ENCODE measurements at places on chromosomes 5 and 9. TPM values are rescaled to one million over a fixed set of nuclear protein-coding genes. Genes with fewer than 3 reads are reported as not detected.

GRCh38 chr9:130021123-130021522, 21.9 kb downstream of the FNBP1 start:
- H3K27ac ChIP-seq, result peak overlapping the region; percentile 99
- no peak overlapping the region for H3K4me3 ChIP-seq
- H3K36me3 ChIP-seq, result no peaks in the 10 kb centered on the region
- H3K4me1 ChIP-seq, result peaks cover 86% of the 10 kb centered on the region

GRCh38 chr9:97321691-97322090, 14.2 kb downstream of the CCDC180 start:
- H3K4me3 ChIP-seq, result no peak overlapping the region
- no peaks in the 10 kb centered on the region for H3K4me1 ChIP-seq
- no peaks in the 10 kb centered on the region for H3K27me3 ChIP-seq

DNA sequence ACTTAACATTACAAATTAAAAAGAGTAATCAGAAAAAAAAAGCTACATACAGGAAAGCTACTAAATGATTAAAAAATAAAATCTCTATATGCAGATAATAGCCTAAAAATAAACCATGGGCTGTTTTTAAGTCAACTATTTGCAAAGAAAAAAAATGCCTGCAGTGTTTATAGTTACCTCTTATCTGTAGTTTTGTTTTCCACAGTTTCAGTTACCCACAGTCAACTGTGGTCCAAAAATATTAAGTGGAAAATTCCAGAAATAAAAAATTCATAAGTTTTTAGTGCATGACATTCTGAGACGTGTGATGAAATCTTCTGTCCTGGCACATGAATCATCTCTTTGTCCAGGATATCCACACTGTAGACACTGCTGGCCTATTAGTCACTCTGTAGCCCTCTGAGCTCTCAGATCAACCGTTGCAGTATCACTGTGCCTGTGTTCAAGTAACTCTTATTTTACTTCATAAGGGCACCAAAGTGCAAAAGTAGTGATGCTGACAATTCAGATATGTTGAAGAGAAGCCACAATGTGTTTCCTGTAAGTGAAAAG, 59.2 kb downstream of the PRELID2 start:
- no peaks in the 10 kb centered on the region for H3K4me1 ChIP-seq
- H3K36me3 ChIP-seq, result no peaks in the 10 kb centered on the region
- no peak for DNase-seq
- H3K27ac ChIP-seq, result no peak overlapping the region
- no peak overlapping the region for H3K4me3 ChIP-seq

EEIG1 gene
- 32.7 TPM for total RNA-seq

- H3K36me3 ChIP-seq, result no peaks in the 10 kb centered on the region
- DNase-seq, result peak; percentile 71
- H3K4me1 ChIP-seq, result no peaks in the 10 kb centered on the region
- no peak overlapping the region for H3K4me3 ChIP-seq
Observed at GRCh38 chr5:150065886-150066285, 20.5 kb downstream of the CSF1R start.

All from sigmoid colon (tissue), 7 donors.